ENCODE measurements at places on chromosomes 1 and 21. TPM values are rescaled to one million over a fixed set of nuclear protein-coding genes. Genes with fewer than 3 reads are reported as not detected.

CFAP298 gene
- 56.2 TPM for polyA plus RNA-seq

GRCh38 chr1:29739176-29739575 is 502.9 kb downstream of the PTPRU start:
- DNase-seq: no peak

TNNT2 gene
- 9,291 TPM for polyA plus RNA-seq

- no peak for DNase-seq
Measured at GRCh38 chr1:155329980-155330598, 9.4 kb downstream of the RUSC1 start.

TGFBR3 gene
- polyA plus RNA-seq: 14.6 TPM

DNA sequence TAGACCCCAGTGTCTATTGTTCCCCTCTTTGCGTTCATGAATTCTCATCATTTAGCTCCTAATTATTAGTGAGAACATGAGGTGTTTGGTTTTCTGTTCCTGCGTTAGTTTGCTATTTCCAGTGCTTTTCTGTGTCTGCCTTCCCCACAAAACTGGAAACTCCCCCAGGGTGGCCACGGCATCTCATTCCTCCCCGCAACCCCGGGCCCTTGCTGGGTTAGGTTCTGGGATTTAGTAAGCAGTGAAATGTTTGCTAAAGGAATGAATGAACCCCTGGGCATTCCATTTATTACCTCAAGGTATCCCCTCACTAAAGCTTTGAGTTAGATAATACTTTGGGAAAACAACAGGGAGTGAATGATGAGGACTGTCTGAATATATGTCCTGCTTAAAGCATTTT is 142.9 kb downstream of the GLUL start:
- DNase-seq: no peak

S100A9 gene
- 3.0 TPM for polyA plus RNA-seq

GJA8 gene
- not detected for polyA plus RNA-seq

- no peak for DNase-seq
Measured at GRCh38 chr1:43671626-43672330, 21.8 kb downstream of the KDM4A start.

PGLYRP4 gene
- 0.33 TPM for polyA plus RNA-seq

SYT6 gene
- 0.44 TPM for polyA plus RNA-seq

DNA sequence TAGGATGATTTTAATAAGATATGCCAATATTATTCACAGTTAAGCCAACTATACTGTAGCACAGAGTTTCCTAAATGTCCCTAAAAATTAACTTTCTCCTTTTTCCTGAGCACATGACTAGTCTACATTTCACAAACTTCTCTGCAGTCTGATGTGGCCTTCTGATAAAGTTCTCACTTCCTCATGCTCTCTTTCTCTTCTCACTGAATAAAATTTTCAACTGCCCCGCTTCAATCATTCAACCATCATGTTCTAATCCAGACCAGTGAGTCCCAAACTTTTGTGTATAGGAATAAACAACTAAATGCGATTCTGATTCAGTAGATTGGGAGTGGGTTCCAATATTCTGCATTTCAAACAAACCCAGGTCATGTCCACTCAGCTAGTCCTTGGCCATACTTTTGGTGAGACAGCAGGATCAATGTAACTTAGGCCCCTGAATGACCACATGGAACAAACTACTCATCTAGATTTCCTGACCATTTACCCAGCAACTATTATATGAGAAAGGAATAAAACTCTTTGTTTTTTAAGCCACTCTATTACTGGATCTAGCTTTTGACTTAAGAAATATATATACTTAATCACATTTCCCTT is 20.1 kb downstream of the TUT4 start:
- no peak for DNase-seq

GRCh38 chr1:31012210-31012924 is 53.1 kb downstream of the PUM1 start:
- DNase-seq: no peak

DNA sequence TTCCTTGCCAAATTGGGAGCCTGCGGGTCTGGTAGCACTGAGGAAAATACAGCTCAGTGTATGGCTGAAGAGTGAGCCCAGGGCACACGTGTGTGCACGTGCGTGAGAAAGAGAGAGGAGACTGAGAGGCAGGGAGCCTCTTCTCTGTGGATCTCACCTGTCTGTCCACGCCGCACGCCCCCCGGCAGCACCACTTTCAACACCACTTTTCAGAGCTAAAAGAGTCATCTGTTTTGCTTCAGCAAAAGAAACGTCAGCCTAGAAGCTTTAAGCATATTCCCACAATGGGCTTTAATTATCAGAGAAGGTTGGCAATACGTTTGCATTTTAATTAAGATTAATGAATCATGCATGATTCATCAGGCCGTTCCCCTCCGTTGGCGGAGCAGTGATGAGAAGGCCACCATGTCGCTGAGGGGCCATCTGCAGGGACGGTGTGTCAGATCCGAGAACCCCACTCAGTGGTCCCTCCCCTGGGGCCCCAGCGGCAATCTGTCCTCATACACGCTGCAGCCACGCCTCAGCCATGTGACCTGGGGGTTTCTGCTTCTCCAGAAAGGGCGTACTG is 56.8 kb downstream of the SIK1 start:
- no peak for DNase-seq

DNA sequence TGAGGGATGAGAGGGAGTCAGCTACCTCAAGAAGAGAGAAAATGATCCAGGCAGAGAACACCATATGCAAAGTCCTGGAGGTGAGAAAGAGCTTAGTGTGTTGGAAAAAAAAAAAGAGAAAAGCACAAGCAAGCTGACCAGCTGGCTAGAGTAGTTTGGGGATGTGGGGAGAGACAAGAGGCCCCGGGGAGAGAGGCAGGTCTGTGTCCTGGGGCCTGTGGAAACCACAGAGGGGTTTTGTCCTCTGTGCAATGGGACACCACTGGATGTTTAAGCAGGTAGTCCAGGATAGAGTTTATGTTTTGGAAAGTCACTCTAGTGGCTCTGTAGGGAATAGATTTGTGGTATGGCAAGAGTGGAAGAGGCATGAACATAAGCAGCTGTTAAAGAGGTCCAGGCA is 14.4 kb upstream of the CHI3L1 start:
- DNase-seq: no peak

DNA sequence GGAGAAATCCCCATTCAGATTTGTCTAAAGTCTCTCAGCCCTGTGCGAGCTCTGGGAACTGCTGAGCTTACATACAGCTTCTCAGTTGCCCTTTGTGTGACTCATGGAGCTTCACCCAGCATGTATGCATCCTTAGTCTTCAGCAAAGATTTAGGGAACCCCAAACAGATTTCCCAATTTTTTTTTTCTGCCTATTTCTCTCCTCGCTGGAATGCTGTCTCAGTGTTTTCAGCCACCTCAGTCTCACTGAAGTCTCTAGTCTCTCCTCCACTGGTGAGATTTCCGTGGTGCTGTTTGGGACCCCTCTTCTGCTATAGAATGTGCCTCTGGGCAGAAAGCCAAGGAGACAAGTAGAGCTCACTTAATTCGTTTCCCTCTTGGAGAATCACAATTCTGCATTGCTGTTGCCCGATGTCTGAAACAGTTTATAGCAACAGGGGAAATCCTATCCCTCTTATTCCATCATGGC is 28.1 kb upstream of the TXLNA start:
- DNase-seq: peak; percentile 69

CACNA1S gene
- polyA plus RNA-seq: not detected

KRTAP21-2 gene
- polyA plus RNA-seq: not detected

- peak; percentile 70 for DNase-seq
Measured at GRCh38 chr1:47231301-47232186, 481 bp downstream of the TAL1 start.

PRRX1 gene
- polyA plus RNA-seq: 1.2 TPM

DNA sequence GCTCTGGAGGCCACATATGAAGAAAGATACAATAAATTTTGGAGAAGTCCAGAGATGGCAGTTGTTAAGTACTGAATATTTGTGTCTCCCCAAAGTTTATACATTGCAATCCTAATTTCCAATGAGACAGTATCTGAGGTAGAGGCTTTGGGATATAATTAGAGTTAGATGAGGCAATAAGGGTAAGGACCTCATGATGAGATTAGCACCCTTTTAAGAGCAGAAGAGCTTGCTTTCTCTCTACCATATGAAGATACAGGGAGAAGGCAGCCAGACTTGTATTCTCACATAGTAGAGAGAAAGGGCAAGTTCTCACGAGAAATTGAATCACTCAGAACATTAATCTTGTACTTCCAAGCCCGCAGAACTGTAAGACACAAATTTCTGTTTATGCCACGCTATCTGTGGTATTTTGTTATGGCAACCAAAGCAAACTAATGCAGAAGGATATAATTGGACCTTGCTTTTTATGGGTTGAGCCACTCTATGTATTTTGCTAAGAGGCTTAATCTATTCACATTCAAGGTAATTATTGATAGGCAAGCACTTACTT is 430.1 kb downstream of the KCNT2 start:
- DNase-seq: no peak

- no peak for DNase-seq
Measured at GRCh38 chr1:225762002-225762441, 15.6 kb upstream of the SRP9 start.

Data from cardiac muscle cell (in vitro differentiated cells and primary cell).